ENCODE measurements at places on chromosomes 1 and 21. TPM values are rescaled to one million over a fixed set of nuclear protein-coding genes. Genes with fewer than 3 reads are reported as not detected.

DNA sequence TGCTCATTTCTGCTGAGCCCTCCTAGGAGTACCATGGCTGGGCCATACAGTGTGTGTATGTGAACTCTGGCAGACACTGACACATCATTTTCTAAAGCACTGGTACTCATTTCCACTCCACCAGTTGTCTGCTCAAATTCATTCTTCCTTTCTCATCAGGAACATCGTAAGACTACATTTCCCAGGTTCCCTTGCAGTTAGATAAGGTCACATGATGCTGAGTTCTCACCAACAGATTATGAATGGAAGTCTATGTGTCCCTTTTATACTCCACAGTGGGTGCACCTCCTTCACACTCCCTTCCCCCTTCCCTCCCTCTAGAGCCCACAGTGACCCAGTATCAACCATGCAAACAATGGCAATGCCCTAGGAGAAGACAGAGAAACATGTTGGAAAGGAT, 38.3 kb upstream of the PAX7 start:
- H3K27ac ChIP-seq, result no peak overlapping the region
- H3K27me3 ChIP-seq, result peaks cover 60% of the 10 kb centered on the region
- H3K4me3 ChIP-seq, result no peak overlapping the region
- H3K4me1 ChIP-seq, result no peaks in the 10 kb centered on the region
- H3K36me3 ChIP-seq, result no peaks in the 10 kb centered on the region

Gene KMO
- not detected for total RNA-seq

DNA sequence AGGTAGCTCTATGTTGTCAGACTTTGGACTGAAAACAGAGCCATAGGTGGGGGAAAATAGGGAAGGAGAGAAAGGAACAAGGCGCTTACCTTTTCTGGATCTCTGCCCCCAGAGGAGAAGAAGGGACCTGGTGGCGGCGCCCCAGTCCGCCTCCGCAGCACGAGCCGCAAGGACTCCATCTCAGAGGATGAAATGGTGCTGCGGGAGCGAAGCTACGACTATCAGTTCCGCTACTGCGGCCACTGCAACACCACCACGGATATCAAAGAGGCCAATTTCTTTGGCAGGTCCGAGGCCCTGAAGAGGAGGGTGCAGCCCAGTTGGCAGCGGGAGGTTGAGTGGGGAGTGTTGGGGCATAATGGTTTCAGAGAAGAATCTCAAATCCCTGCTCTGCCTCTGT, 18.5 kb upstream of the TMEM222 start:
- no peak overlapping the region for H3K27ac ChIP-seq
- no peak for DNase-seq
- H3K4me3 ChIP-seq, result no peak overlapping the region
- H3K27me3 ChIP-seq, result no peaks in the 10 kb centered on the region
- H3K4me1 ChIP-seq, result peaks cover 35% of the 10 kb centered on the region
- peaks cover 5% of the 10 kb centered on the region for H3K36me3 ChIP-seq

GRCh38 chr1:37083603-37084002, 49.3 kb upstream of the GRIK3 start:
- H3K27me3 ChIP-seq, result peaks cover 24% of the 10 kb centered on the region
- H3K36me3 ChIP-seq, result no peaks in the 10 kb centered on the region
- DNase-seq, result no peak
- H3K4me1 ChIP-seq, result no peaks in the 10 kb centered on the region
- no peak overlapping the region for H3K27ac ChIP-seq

- H3K27ac ChIP-seq, result peak overlapping the region; percentile 96
- no peaks in the 10 kb centered on the region for H3K36me3 ChIP-seq
- H3K27me3 ChIP-seq, result no peaks in the 10 kb centered on the region
- H3K4me3 ChIP-seq, result peak overlapping the region; percentile 83
- H3K4me1 ChIP-seq, result peaks cover 60% of the 10 kb centered on the region
Measured at GRCh38 chr21:15062606-15062965, 2.2 kb downstream of the NRIP1 start.

Gene NFASC
- 0.72 TPM for total RNA-seq

Gene SLAMF7
- not detected for total RNA-seq

Measured in mesothelial cell of epicardium (in vitro differentiated cells).